ENCODE measurements at places on chromosomes 13 and 19.

- no peak for DNase-seq
Measured at GRCh38 chr13:65508745-65509144, 1721.4 kb downstream of the PCDH9 start.

- DNase-seq, result peak; percentile 18
Measured at GRCh38 chr19:56393119-56394012, at the start of gene ZNF582. TSS of gene ZNF582 (minus strand) at chr19:56393534. CDS start at chr19:56391752, 1,782 bp downstream.

- no peak for DNase-seq
Measured at GRCh38 chr13:66887088-66887487, 343.0 kb downstream of the PCDH9 start.

GRCh38 chr19:36081385-36081784, 26.7 kb downstream of the WDR62 start:
- DNase-seq, result no peak

GRCh38 chr13:109712124-109712722, 74.2 kb downstream of the IRS2 start:
- DNase-seq, result no peak

DNA sequence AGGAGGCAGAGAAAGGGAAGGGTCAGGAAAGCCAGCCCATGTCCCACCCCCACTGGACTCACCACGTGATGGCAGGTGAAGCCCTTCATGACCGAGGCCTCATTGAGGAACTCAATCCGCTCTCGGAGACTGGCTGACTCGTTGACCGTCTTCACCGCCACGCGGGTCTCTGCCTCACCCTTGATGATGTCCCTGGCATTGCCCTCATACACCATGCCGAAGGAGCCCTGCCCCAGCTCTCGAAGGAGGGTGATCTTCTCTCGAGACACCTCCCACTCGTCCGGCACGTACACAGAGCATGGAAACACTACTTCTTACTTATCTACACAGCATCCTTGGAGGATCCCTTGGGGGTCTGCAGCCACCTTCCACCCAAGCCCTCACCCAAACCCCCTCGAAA, 55.7 kb downstream of the ZNF557 start:
- DNase-seq, result no peak

DNA sequence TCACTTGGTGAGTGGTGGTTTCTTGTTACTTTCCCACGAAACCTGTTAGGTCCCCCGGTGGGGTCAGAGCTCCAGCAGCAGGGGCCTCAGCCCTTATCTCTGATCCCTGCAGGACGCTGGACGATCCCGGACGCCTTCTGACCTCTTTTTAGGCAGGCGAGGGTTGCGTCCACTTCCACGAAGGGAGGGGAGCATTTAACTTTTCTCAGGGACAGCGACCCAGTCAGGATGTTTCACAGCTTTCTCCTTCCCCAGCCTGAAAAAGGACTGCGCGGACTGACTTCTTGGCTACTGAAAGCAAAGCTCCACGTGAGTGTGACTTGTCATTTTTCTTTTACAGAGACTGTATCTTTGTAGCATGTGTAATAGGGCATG, 692 bp downstream of the ZNF234 start:
- DNase-seq, result no peak

DNA sequence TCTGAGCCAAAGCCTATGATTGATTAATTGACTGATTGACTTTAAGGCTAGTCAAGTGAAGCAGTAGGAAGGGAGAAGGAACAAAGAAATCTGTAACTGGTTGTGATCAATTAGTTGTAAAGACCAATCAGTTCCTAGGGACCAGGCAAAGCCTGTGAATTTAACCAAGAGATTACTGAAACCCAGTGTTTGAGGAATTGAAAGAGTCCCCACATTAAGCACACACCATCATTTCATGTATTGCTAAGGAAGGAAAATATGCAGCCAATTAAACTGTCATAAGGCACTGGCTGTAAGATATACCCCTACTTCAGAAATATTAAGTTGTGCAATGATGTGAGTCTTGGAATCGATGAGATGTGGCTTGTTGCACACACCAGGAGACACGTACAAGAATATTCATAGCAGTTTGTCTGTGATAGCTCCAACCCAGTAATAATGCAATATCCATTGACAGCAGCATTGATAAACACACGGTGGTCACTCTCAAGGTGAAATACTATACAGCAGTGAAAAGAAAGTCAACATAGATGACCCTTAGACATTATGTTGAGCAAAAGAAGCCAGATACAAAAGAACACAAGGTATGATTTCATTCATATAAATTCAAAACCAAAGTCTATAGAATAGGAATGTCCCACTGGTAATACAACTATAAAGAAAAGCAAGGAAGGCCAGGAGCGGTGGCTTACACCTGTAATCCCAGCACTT, 9.0 kb downstream of the C19orf47 start:
- no peak for DNase-seq

GRCh38 chr19:57830071-57830602, at the start of gene ZNF587B:
TSS of gene ZNF587B (plus strand) at chr19:57830299. CDS start at chr19:57830529, 230 bp downstream.
- DNase-seq, result no peak

GRCh38 chr19:18449552-18449951, 11.6 kb upstream of the ISYNA1 start:
- DNase-seq, result no peak

GRCh38 chr19:19570571-19570970, 32.5 kb downstream of the CILP2 start:
- DNase-seq, result no peak

DNA sequence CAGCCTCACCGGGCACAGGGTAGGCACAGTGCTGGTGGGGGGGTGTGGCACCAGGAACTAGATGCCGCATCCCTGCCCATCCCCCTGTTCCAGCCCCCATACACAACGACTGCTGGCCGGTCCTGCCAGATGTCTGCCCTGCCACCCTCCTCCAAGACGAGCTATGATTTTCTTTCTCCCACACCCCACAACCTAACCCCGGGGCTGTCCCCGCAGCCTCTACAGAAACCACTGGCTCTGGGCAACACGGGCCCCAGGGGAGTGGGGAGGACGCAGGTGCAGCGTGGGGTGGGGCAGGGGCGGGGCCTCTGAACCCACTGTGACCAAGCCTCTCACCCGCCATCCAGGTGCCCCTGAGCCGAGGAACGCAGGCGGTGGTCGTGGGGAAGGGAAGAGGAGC, 15.5 kb downstream of the PGLS start:
- DNase-seq, result no peak

- DNase-seq, result no peak
Measured at GRCh38 chr19:35348911-35349611, 1.4 kb downstream of the FFAR1 start.

DNA sequence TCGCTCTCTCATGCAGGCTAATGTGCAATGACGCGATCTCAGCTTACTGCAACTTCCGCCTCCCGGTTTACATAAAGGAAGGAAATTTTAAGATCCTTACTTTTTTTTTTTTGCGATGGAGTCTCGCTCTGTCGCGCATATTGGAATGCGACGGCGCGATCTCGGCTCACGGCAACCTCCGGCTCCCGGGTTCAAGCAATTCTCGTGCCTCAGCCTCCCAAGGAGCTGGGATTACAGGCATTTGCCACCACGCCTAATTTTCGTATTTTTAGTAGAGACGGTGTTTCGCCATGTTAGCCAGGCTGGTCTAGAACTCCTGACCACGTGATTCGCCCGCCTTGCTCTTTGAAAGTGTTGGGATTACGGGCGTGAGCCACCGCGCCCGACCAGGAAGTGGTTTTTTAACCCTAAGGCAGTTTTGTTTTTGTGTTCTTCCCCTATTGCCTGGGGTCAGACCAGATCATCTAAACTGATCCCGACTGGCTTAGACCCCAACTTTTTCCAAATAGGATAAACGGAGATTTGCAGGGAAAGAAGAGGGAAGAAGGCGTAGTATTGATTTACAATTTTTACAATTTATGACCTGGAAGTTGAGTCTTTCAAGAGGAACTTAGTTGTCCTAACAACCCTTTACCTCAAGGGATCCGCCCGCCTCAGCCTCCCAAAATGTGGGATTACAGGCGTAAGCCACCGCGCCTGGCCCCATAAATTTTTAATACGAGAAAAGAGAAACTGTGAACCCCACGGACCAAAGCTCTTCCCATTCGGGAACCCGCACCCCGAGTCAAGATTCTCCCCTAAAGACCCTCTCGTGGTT, 142.0 kb downstream of the ZNF737 start:
- DNase-seq, result no peak

GRCh38 chr13:50152655-50153309, 137.5 kb downstream of the KCNRG start:
- no peak for DNase-seq

GRCh38 chr19:39103151-39103550, 19.0 kb downstream of the ACP7 start:
- DNase-seq, result no peak

DNA sequence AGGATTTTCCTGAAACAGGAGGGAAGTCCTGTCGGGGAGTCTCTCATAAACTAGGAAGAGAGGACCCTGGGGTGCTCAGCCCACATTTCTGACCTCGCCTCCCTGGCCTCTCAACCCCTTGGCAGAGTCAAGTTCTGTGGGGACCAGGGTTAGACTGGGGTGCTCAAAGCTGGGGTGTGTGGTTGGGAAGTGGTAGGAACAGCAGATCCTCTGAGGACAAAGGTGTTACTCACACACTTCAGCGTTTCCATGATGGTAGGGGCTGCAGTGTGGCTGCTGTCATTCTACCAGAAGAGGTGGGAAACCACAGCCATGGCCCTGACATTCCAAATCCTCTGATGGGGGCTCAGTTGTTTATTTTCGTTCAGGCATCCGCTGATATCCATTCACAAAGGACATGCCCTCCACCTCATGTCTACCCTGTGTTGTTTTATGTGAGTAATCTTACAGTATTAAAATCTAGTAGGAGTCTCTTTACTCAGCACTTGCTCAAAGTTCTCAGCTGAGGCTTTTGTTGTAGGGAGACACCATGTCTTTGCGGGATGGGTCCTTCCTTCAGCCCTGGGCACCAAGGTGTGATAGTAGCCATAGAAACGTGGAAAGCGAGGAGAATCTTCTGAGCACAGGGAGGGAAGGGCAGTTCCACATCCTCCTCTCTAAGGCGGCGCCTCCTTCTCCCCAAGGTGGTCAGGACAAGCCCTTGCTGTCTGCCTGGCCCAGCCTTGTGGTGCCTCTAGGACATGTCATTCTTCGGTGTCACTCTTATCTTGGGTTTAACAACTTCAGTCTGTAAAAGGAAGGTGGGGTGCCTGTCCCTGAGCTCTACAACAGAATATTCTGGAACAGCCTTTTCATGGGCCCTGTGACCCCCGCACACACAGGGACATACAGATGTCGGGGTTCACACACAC, 1.5 kb downstream of the KIR2DL3 start:
- DNase-seq, result no peak

DNA sequence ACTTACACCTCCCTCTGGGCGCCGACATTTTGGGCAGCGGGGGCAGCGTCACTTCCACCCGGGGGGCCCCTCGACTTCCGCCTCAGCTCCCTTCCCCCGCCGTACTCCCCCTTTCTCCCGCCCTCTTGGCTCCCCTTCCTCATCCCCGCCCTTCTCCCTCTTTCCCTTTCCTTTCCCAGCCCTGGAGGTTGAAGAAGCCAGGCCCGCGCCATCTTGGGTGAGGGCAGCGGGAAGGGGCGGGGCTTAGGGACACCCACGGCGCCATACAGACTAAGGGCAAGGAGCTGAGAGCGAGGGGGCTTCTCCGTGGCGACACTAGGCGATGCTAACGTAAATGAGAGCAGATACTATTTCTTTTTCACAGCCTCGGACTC, at the start of gene FIZ1:
TSS of gene FIZ1 (minus strand) at position 50 of the 374 bp plus-strand sequence. CDS start 1,652 bp downstream, outside the sequence.
- DNase-seq, result peak; percentile 99

DNA sequence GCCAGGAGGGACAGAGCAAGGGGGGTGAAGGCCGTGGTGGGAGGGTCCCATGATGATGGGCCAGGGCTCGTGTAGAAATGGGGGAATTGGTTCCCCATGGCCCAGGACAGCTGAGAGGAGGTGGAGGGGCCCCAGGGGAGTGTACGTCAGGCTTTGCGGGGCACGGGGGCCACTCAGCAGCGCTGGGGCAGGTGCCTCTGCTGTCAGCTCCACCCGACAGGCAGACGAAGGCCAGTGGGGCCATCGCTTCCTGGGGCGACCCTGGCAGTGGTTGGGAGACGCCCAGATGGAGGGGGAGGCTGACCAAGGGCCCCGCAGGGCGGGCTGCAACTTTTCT, 1.9 kb upstream of the TEKTIP1 start:
- DNase-seq, result no peak

DNA sequence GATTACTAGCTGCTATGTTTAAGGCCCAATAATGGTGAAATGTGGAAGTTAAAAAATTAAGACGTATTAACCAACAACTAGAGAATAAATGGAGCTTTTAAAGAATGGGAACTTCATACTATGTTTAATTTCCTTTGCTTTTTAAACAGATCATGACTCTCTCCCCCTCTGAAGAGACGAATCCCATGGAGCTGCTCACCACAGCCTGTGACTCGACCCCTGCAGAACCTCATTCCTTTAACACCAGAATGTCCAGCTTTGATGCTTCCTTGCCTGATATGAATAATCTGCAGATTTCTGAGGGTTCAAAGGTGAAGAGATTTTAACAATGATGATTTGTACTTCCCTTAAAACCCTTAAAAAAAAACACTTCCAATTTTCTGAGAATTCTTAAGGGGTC, 53.0 kb downstream of the ZAR1L start:
- no peak for DNase-seq

GRCh38 chr13:21075379-21076249, 14.2 kb upstream of the LATS2 start:
- DNase-seq, result no peak

GRCh38 chr13:31769575-31769974, 30.2 kb downstream of the RXFP2 start:
- DNase-seq, result no peak

DNA sequence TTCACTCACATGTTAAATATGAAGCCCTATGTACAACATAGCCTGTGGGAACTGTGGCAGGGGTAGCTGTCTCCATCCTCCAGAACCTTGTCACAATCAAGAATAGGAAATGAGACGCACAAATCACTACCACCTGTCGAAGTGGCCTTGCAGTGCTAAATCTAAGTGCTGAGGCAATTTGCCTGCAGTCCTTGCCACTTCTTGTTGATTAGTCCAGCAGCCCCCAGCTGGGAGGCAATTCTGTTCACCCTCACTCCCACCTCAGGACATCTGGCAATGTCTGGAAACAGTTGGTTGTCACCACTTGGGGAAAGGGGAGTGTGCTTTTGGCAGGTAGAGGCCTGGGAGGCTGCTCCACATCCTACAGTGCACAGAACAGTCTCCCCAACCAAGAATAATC, 10.7 kb downstream of the RFX2 start:
- no peak for DNase-seq

DNA sequence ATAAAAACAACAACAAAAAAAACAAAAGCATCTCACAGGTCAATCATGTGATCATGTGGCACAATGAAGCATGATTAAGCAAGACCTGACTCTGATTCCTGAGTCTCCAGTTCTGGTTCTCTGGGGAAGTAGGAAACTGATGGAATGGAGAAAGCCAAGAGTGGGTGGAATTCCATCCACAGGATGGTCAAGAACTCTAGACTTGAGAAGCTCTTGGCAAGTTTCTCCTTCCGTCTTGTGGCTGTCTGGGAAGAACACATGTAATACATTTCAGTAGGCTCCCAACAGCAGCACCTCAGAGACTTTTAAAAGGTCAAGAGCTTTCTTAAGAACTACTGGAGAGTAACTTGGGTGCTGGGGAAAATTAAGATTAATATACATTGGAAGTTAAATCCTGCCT, 78.6 kb upstream of the TSHZ3 start:
- no peak for DNase-seq
